ENCODE measurements at places on chromosomes 3 and 15.

DNA sequence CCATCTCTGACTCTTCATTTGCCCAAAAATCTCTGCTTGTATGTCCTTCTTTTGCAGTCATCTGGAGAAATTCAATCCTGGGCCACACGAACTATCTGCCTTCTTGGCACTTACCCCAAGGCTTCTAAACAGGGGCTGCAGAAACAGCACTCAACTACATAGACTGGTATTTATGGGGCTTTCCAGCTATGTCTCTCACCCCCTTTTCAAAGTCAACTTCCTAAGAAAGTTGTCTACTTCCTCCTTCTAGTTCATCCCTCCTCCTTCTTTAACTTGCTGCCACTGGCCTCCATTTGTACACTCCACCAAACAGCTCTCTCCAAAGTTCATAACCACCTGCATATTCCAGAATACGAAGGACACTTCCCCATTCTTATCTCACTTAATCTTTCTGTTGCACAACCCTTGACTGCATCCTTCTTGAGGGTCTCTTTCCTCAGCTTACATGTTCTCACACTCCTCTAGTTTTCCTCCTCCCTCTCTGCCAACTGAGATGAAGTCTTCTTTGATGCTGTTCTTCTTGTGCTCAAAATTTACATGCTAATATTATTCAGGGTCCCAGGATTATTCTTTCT is 55.2 kb downstream of the PLD1 start:
- no peak for DNase-seq

- no peak for DNase-seq
Observed at GRCh38 chr3:76212679-76213078, 427.3 kb upstream of the ZNF717 start.

DNA sequence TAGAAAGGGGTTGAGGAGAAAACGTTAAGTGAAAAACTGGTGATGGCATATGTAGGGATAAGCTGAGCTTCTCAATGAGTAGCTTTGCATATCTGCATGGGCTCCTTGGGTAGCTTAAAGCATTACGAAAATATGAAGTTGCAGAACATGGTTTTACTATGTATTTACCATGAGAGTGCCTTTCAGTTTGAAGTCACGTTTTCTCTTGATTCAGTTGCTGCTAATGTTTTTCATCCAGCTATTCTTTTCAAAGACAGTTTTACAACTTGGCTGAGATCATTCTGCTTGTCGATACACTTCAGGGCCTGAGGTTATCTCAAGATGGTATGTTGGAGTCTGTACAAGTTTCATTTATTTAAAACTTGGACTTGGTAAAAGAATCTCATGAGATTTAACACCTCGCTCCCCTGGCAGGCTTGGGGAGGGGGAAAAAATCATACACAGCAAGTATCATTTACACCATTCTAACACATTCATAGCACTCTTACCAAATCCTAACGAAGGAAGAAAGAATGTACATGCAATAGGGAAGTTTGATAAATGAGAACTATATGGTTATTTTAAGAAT is 103.3 kb upstream of the CMC1 start:
- DNase-seq, result no peak

GRCh38 chr3:32705232-32705631 is 20.2 kb downstream of the CNOT10 start:
- DNase-seq, result no peak

DNA sequence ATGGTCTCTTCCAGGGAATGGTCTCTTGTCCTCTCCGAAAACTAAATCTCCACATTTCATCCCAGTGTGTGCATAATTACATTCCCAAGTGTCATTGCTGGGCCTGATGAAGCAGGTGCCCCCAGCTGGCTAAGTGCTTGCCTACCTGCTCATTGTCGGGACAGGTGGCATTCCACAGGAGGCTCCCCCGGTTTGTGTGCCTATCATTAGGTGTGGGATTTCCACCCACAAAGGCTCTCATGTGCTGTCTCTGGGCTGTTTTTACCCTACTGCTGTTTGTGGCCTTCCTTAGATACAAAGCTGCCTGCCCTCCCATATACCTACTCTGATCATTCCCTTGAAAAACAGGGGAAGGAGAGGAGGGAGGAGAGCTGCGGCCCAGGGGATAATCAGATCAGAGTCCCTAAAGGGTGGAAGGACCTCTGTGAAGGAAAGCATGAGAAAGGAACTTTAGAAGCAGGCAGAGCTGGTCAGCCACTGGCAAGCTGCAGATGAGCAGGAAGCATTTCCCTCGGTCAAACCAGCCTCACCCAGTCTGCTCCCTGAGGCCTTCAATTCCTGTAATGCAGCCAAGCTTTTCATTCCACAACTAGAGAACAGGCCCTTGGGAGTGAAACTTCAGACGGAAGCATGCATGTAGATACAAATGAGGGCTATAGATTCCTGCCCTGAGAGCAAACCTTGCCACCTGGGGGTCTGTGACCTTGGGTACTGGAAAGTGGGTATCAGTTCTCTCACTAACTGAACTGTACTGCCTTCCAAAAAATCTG is 60.7 kb upstream of the HEG1 start:
- no peak for DNase-seq

DNA sequence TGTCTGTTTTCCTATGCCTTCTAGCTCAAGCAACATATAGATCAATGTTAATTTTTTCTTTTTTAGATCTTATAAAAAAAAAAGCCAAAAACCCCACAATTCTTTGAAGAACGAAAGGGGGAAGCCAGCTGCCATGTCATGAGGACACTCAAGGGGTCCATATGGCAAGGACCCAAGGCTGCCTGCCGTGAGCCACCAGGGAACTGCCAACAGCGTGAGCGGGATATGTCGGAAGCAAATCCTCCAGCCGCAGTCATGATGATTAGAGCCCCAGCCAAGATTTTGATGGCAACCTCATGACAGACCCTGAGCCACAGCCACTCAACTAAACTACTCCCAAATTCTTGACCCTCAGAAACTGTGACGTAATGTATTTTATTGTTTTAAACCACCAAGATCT is 6.5 kb downstream of the GP5 start:
- no peak for DNase-seq

- DNase-seq, result no peak
Observed at GRCh38 chr15:42456531-42456930, 34.4 kb downstream of the ZNF106 start.

DNA sequence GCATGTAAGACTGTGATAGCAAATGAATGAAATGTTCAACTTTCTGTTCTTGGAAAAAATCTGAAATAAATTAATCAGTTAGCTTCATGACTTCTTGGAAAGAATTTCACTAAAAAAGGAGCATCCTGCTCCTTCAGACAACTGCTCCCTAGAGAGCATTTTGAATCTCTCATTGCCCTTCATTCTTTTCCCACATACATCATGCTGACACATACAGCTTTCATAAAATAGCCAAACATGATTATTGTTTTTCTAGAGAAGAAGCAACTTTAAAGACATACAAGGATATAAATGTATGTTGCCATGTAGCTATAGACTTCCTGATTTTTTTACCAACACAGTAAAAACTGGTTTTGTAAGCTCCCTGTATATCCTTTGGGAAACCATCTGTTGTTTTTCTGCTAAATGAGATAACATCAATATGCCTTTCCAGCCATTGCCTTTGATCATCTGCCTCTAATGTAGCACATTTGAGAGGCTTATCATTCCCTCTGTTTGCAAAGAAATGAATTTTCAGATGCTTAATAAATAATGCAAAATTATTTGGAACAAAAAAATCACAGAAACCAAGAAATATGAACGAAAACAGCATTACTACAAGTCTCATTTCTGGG is 248.2 kb upstream of the GPR149 start:
- no peak for DNase-seq

DNA sequence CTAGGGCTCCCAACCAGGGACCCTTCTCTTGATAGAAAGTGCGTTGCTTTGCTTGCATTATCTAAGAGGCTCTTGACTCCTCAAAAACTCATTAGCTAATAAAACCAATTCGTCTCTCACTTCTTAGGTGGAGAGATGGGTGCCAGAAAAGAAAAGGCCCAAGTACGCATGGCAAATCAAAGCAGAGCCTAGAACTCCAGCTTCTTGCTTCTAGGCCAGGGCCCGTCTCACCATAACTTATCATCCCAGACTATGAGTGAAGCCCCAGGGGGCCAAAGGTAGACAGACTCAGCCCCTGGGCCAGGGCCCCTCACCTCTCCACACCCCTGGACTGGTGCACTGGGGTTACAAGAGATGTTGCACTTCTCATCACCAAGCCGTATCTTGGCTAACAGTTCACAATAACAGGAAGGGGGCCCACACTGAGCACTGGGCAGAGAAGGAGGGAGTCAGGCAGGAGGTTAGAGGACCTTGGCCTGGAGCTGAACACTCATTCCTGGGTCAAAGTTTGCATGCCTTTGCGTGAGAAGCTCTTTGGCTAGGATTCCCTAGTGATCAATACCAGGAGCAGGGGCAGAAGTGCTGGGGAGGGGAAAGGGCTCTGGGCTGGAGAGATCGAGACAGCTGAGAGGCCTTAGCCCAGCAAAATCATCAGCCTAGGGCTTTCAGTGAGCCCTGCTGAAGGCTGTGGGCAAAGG is 5.4 kb upstream of the CYP1A1 start:
- DNase-seq, result no peak

- no peak for DNase-seq
Observed at GRCh38 chr3:182041668-182042291, 330.1 kb downstream of the SOX2 start.

DNA sequence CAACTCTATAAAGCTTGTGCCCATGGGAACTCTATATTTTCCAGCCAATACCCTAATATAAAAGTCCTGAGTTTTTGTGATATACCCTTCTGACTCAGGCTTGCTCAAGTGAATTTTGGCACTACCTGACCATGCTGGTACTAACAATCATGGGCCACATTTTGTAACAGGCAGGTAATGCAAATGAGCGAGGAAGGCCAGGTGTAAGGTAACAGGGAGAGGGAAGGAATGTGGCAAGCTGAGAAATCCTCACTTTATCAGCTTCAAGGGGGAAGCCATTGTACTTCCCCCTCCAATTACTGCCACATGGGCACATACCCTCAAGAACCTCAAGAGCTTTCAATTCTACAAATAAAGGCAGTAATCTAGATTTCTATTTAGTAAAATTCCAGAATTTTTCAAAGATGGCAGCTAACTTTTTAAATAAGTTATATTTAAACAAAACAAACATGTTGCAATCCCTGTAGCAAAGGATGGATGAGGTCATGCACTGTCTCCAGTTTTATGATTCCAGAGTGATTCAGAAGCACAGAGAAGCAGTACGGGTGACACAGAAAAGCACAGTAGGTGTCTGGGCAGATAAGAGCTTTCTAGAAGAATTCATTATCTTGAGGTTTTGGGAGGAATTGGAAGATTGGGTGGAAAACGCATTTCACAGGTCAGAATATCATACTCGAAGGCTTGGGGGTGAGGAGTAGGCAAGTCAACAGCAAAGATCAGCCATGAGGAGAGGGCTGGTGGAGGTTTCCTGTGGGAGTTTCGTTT is 87.6 kb downstream of the FOXP1 start:
- DNase-seq, result no peak

DNA sequence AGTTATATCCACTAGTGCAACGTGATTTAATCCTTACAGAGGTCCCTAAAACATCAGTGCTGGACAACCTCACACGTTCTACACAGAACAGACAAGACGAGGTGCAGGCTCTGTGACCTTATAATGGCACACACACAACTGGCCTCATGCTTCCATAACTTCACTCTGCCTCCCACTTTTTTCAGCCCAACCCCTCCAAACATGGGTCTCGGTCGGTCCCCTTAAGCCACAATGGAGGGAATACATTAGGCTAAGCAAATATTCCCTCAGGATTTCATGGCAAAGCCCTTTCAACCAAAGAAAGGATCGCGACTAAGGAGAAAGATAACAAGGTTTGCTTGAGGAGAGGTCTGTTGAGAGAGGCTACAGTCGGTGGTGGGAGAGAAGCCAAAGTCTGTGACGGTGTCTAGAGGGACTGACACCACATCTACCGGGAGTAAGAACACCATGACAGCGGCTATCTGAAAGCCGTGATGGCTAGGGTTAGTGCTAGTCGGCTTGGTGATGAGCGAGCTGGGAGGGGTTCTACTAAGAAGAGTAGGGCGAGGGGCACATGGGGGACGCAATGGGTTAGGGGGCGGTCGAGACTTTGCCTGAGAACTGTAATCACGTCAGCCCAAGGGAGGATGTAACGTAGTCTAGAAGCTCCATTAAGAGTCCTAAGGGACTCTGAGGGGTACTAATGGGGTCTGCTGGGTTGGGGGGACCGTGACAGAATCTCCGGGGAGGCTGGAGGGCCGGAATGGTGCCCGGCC is 1.0 kb downstream of the MYO9A start:
- DNase-seq, result peak; percentile 15

DNA sequence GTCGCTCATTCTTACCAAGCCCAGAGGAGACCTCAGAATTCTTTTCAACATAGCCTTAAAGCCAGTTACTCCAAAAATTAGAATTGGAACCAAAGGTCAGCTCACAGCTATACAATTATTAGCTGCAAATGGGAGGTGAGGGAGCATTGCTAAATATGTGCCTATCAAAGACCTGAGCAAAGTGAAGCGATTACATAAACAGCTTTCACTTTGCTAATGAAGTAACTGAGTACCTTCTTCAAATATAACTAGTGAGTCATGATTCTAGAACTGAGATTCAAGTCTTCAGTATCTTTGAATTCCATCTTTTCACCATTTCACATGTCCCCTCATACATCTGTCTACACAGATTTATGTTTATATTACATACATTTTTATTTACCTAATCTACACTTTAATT is 122.6 kb downstream of the P2RY1 start:
- DNase-seq, result no peak
